ENCODE measurements at places on chromosomes 1 and 21.

DNA sequence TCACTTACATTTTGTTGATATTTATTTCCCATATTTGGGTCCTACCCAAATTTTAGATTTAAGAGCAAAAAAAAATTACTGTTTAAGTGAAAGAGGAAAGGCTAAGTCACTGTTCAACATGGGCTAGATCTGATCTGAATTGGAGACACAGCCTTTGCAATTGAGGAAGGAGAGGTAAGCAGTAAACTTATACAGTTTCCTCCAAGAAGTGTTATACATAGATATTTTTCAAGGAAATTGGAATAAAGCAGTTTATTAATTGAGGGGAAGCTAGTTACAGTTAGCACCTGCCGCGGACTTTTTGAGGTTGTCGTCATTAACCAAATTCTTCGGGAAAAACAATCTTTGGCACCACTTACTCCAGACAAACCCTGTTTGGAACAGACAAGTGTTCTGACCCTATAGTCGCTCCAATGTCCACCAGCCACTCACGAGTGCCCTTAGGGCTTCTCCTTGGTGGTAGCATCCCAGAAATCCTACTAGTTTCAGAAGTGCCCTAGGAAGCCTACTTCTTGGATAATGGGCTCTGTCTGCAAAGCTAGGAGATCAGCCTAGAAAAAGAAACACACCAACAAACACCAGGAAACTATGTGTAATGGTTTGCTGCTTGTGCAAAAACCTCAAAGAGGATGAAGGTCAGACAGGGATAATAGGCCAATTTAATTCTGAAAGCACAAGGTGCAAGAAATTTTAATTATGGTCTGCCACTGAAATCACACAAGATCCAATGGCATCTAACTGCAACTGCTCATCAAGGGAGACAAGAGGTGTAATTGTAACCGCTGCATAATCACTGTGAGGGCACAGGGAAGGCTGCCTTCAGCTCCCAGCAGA is 2.5 kb downstream of the WLS start:
- no peak for DNase-seq

GRCh38 chr1:20700636-20701215 is 17.1 kb downstream of the KIF17 start:
- no peak for DNase-seq

- no peak for DNase-seq
These were observed 1.4 kb downstream of the ARHGEF16 start for GRCh38 chr1:3455670-3456448.

- DNase-seq: no peak
These were observed 80.7 kb downstream of the JAK1 start for GRCh38 chr1:64885648-64886047.

- no peak for DNase-seq
These were observed 9.1 kb downstream of the GJA5 start for GRCh38 chr1:147751346-147751745.

DNA sequence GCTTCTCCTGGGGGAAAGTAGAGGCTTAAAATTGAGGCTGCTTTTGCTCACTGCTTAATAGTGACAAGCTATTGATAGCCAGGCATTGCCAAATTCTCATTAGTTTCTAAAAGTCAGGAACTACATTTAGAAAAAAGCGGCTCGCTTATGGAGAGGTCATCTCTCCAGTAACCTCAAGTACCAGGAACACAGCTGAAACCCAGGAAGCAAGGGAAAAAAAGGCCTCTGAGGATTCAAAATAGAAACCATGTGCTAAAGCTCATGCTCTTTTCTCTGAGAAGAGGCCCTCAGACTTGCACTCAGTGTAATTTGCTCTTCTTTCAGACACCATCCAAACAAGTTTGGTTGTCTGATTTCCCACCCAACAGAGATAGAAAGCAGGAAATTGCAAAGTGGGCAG is 261.4 kb upstream of the USP25 start:
- DNase-seq: no peak

DNA sequence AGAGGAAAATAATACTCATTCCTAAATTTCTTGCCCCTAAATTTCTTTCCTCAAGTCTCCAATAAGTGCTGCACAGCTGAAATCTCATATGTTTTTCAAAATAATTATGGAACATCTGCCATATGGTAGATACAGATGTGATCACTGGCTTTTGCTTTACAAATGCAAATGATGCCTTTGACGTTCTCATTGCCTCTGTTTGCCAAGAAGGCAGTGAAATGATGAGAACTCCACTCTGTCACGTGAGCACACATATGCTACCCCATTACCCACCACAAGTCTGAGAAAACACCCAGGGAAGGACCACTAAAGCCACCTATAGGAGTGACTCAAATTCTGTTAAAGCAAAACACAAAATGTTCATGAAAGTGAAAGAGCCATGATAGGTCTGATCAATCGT is 43.9 kb downstream of the DSCAM start:
- DNase-seq: no peak

- peak; percentile 22 for DNase-seq
These were observed 4.2 kb upstream of the IL19 start for GRCh38 chr1:206766251-206766856.

DNA sequence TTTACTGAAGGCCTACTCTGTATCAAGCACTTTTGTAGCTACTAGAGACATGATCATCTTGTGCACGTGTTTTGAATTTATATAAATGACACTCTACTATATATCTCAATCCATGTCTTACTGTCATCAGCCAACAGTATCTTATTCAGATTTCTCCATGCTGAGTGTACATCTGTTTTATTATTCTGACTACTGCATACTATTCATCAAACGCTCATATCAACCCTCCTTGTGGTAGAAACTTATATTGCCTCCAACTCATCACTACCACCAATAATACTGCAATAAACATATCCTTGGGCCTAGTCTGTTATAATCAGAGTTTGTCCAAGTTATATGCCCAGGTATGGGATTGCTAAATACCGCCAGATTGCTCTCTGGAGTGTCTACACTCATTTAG is 81.6 kb upstream of the IRF2BP2 start:
- DNase-seq: no peak

- no peak for DNase-seq
These were observed 14.1 kb downstream of the DRAXIN start for GRCh38 chr1:11705596-11705995.

- DNase-seq: no peak
These were observed 1.3 kb downstream of the SLAMF1 start for GRCh38 chr1:160645386-160646130.

DNA sequence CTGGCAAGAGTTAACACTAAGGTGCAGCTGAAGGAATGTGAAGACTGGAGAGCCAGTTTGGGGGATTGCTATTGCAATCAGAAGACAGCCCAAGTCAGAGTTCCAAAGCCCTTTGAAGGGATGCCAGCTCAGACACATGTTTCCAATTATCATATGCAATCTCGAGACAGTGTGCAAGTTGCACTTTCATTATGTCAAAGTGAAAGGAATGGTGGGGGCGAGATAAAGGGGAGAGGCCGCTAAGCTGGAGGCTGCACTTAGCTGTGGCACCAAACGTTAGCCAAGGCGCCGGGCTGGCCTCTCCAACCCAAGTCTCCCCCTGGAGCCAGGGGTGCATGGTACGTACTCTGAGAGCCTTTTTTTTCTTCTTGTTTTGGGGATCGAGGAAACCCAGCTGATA is 58.0 kb downstream of the NGF start:
- DNase-seq: peak; percentile 42

DNA sequence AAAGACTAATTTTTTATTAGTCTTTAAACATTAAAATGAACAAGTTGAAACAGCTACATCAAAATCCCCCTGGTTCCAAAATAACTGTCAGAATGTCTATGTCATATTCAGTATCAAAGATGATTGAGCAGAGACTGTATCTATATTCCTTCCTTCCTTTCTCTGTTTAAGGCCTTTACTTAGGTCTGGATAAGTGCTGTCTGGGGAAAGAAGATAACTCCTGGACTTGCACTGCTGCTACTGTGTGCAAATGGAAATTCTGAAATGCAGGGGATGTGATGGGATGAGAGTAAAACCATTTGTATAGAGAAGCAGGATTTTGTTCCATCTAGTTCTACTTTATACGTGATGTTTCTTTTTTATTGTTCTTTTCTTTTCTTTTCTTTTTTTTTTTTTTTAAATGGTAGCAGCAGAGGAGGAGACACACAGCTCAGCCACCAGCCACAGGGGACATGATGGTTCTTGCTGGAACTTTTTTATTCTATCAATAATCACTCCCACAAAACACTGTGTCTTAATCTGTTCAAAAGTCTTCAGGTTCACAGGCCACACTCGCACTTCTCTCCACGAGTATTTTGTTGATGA is 33.6 kb upstream of the FOXE3 start:
- DNase-seq: no peak

- no peak for DNase-seq
These were observed 356.4 kb downstream of the PTPRU start for GRCh38 chr1:29592731-29593130.

- peak; percentile 14 for DNase-seq
These were observed 425.5 kb downstream of the KCTD3 start for GRCh38 chr1:215992620-215993019.

DNA sequence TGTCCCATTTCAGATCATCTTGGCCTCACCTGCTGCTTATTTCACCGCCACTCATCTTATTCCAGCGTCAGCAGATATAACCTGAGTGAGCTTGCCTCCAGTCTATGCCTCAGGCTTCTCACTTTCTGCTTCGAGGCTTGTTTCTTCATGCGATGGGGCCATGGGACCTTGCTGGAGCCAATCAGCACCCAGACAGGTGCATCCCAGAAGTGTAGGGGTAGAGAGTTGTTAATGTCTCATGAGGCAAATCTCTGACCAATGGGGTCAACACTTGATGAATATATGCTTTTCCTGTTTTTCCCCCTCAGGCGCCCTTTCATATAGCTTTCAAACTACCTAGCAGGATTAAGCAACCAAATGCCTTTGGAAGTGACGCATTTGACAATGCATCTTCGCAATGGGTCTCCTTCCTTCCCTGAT is 935 bp upstream of the YIPF1 start:
- DNase-seq: no peak

DNA sequence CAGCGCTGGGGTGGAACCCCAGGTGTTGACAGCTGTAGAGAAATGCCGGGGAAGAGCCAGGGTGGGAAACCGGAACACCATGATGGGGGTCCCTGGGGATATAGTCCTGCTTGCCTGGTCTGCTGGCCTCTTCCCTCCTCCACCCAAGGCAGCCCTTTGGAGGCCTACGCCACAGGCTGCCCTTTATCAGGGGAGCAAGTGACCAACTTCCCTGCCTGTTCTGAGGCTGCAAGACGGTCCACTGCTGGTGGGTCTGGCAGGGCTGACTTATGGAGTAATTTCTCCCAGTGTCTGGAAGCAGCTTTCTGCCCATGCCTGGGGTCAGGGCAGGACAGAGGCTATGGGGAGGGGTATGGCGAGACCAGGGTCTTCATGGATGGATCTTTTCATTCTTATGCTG is 50.8 kb upstream of the EDN2 start:
- DNase-seq: no peak

GRCh38 chr1:177355575-177355974 is 184.8 kb downstream of the BRINP2 start:
- no peak for DNase-seq

- DNase-seq: no peak
These were observed 13.9 kb downstream of the H3-3A start for GRCh38 chr1:226076378-226076777.

- DNase-seq: no peak
These were observed 4.1 kb upstream of the NEGR1 start for GRCh38 chr1:72286401-72286800.

All from amniotic stem cell (primary cell).